Psoas muscle (tissue), 8 donors: ENCODE measurements at places on chromosomes 11 and 22. TPM values are rescaled to one million over a fixed set of nuclear protein-coding genes. Genes with fewer than 3 reads are reported as not detected.

DNA sequence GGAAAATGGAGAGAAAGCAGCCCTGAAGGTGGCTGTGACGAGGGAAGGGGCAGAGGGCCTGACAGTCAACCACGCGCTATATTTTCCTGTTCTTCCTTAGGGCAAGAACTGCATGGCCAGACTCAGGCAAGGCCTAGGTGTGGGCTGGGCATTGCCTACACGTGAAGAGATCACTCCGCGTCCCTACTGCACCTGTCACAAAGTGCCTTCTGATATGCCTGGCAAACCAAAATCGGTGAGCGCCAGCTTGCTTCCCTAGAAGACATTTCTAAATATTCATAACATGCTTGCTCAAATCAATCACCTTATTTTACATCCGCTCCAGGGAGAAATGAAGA lies 6.3 kb downstream of the TMEM121B start:
- no peak for DNase-seq
- no peaks in the 10 kb centered on the region for H3K36me3 ChIP-seq
- no peaks in the 10 kb centered on the region for H3K4me1 ChIP-seq
- H3K27me3 ChIP-seq: no peaks in the 10 kb centered on the region

DNA sequence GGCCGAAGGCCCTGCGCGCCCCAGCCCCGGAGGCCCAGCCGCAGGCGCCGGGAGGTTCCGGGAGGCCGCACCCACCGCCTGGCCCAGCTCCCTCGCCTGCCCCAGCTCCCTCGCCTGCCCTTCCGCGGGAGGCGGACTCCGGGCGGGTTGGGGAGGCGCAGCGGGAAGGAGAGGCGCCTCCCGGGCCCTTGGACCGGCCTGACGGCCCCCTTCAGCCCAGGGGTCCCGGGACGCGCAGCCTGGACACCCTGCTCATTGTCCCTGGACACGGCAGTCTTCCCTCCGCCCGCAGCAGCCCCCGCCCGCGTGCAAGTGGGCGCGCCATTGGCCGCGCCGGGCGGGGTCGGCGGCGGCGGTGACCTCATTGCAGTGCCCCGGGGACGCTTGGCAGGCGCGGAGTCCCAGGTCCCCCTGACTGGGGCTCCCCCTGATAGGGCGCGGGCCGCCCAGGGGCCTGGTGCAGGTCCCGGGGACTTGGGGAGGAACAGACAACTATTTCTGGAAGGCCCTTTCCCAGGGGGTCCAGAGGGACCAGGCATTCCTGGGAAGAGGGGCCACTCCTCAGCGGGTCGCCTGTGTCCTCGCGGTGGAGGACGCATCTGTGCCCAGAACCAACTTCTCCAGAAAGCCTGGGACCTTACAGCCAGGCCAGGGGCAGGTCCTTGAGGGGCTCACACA lies 501 bp downstream of the CD151 start:
- DNase-seq: peak; percentile 80
- peaks cover 6% of the 10 kb centered on the region for H3K27me3 ChIP-seq
- peak overlapping the region; percentile 92 for H3K4me3 ChIP-seq
- no peaks in the 10 kb centered on the region for H3K36me3 ChIP-seq
- H3K27ac ChIP-seq: peak overlapping the region; percentile 92

Gene ADM2
- not detected for total RNA-seq

GRCh38 chr11:19018901-19019300 lies 41.6 kb downstream of the MRGPRX2 start:
- H3K4me3 ChIP-seq: no peak overlapping the region
- no peaks in the 10 kb centered on the region for H3K36me3 ChIP-seq
- H3K27me3 ChIP-seq: peaks cover 3% of the 10 kb centered on the region
- DNase-seq: no peak
- no peaks in the 10 kb centered on the region for H3K4me1 ChIP-seq
- H3K27ac ChIP-seq: no peak overlapping the region

DNA sequence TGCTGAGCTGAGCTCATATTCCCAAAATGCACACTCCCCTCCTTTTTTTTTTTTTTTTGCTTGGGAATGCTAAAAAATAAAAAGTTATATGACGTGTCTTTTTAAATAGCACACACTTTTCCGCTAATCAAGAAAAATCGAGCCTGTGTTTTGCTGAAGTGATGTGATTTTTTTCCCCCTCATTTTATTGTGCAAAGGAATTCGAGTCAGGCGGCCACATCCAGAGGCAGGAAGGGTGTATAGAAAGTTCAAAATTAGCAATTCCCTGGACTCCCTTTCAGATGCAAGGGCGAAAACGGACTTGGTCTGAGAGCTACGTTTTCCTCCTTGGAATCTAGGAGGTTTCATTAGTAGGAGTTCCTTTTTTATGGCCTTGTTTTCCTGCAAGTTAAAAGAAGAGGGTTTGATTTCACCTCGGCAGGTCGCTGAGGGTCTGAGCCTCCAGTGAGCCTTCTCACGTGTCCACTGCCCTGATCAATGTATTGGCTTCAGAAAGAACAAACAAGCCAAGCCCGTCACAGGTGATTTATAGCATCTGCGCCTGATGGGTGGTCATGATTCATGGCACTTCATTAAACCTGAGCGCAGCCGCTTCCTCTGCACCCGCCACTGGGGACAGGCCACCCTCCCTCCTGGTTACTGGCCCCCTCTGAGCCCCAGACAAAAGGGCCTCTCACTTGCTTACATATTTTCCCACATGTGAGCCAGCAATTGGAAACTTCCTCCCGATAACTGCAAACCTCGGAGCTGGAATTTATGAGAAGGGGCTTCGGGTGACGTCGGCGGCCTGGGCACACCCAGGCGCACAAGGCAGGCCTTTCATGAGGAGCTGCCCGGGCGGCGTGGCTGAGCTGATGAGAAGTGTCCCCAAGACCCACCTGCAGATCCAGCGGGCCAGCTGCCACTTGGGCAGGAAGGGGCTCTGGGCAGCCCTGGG lies 64.4 kb upstream of the LINC01488 start:
- no peak overlapping the region for H3K4me3 ChIP-seq
- H3K4me1 ChIP-seq: no peaks in the 10 kb centered on the region
- H3K27me3 ChIP-seq: no peaks in the 10 kb centered on the region
- H3K27ac ChIP-seq: peak overlapping the region; percentile 10
- no peaks in the 10 kb centered on the region for H3K36me3 ChIP-seq

Gene CD248
- total RNA-seq: 8.8 TPM

- no peaks in the 10 kb centered on the region for H3K36me3 ChIP-seq
- no peak overlapping the region for H3K4me3 ChIP-seq
- H3K4me1 ChIP-seq: no peaks in the 10 kb centered on the region
- no peak for DNase-seq
- no peak overlapping the region for H3K27ac ChIP-seq
- no peaks in the 10 kb centered on the region for H3K27me3 ChIP-seq
These were observed 32.4 kb downstream of the MCAM start for GRCh38 chr11:119284344-119285157.
